ENCODE measurements at places on chromosomes 3 and 15.

DNA sequence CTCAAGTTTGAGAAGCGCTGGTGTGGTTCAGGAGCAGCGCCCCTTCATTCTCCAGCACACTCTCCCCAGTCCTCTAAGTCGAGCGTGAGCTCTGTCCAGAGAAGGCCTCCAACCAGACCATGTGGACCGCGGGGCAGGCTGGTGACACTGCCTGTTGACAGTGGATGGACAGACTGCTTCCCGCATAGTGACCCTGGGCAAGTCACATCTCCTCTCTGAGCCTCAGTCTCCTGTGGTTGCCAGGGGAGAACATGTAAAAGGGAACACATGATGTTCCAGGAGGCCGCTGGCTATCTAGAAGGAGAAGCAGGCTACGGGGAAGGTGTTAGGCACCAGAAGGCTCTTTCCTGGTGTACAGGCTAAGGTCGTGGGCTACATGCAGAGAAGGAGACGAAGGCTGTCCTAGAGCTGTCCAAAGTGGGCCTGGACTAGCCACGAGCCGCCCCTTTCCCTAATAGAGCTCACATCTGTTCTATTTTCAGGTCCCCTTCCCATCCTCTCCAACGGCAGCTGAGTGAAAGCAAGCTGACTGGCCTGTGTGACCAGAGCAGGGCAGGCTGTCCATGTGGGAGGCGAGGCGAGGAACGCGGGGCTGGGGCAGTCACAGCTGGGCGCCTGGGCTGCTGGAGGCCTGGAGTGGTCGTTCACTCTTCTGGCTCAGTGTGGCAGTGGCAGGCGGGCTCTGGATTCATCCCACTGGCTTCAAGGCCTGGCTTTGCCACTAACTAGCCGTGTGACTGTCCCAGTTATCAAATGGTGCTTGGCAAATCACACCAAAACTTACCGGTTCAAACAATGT, 11.1 kb downstream of the ISG20 start:
- DNase-seq, result no peak

DNA sequence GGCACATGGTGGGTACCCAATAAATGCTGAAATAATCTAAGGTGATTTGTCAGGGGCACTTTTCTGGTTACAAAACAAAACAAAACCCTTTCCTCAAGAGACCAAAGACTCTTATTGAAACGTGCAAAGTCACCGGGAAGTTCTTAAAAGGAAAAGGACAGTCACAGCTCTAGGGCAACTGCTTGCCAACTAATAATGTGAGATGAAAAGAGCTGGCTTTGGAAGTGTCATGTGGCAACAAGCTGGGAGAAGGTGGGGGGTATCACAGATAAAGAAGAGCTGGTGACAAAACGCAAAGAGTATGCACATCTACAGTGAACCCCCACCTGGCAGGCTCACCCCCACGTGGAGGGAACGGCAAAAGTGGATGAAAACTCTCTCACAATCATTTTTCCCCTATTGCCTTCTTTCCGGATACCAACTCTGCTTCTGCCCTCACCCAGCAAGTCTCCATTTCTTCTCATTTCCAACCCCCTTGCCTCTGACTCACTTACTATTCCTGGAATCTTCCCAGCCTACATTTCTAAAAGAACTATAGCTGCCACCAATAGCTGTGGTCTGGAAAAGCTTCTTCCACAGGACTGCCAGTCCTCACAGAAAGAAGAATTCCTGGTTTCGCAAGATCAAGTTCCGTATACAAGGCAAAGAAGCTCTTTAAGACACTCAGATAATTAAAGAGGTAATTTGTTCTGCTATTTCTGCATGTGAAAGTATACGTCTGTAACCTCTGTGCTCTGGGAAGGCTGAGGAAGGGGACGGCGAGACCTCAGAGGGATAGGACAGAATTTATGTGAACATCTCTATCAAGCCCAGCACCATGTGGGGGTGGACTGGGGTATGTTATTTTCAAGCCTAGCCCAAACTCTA, 21.8 kb upstream of the ANPEP start:
- DNase-seq, result no peak

DNA sequence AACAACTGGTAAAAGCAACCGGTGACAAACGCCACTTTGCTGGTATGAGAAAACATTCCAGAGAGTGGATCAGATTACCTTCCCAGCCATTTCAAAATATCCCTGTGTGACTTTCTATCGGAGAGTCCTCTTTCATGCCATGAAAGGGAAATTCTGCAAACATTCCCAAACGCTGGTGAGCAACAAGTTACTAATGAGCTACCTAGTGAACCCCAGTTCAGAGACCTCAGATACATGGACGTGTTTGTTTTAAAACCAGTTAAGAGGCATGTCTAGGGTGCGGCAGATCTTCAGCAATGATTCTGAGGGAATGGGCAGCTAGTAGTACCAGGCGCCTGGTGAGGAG, 418.2 kb upstream of the NR2F2 start:
- no peak for DNase-seq

DNA sequence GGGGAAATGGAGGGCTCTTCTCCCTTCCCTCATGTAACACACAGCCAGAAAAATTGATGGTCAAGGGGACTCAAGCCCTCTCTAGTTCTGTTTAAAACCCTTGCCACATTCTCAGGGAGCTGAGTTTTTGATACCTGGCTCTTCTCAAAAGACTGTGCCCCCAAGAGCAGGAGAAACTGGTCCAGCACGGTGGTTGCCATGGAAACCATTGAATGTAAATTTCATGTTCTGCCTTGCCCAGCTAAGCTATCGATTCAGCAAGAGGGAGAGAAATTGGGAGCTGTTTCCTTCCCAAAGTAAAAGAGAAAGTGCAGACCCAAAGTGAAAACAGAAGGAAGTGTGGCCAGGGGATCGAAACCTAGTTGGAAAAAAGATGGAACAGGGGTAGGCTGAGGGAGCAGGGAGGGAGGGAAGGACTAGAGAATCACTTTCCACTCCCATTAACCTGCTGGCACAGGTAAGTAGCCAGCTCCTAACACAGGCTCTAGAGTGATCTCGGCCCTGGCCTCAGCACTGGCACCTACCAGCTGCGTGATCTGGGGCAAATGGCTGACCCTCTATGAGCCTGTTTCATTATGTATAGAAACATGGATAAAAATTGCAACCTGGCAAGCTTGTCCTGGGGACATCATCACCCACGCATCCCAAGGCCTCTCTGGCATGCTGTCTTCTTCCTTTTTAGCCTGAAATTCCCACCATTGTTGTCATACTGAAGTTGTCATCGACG, 140.9 kb downstream of the TPRA1 start:
- no peak for DNase-seq

GRCh38 chr3:13044496-13045240, 28.6 kb downstream of the IQSEC1 start:
- no peak for DNase-seq

GRCh38 chr3:194384156-194384555, 14.6 kb upstream of the LRRC15 start:
- no peak for DNase-seq

GRCh38 chr3:159005137-159005536, 203.3 kb downstream of the MFSD1 start:
- DNase-seq, result no peak

DNA sequence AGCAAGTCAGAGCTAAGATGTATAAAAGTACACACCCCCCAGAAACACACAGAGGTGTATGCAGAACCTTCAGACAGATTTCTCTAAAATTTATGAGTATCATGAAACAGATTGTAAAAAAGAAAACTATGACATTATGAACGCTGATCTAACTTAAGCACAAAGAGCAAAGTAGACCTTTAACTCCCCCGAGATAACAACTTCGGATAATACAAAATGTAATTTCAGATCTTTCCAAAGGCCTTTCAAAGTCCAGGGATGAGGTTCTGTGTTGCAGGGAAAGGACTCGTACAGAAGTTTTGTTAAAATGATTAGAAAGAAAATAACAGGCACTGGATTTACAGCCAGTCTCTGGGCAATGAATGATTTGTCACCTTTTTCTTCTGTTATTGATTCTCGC, 92.8 kb upstream of the FGF12 start:
- DNase-seq, result no peak

- no peak for DNase-seq
Measured at GRCh38 chr3:12280357-12280806, 8.5 kb upstream of the PPARG start.

DNA sequence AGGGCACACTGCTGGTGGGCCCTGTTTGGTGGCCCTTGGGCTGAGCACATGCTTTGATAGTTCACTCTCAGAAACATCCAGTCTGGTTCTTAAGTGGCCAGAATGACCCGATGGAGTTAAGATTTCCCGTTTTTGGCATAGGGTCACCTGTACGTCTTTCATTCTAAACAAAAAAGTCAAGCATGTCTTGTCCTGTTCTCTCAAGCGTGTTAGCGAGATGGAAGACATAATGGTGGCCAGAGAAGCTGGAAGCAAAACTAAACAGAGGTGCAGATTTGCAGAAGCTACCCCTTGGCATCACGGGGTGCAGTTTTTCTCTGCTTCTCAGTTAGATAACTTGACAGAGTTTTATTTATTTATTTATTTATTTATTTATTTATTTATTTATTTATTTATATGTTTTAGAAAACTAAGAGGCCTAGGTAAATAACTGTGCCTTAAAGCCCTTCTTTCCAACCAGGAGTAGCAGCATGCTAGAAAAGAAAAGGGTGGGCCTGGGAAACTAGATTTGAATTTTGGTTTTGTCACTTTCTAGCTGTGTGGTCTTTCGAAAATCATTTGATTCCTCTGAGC, 63.0 kb downstream of the ST6GAL1 start:
- DNase-seq, result no peak

- DNase-seq, result no peak
Measured at GRCh38 chr3:58072052-58072762, 64.0 kb downstream of the FLNB start.

DNA sequence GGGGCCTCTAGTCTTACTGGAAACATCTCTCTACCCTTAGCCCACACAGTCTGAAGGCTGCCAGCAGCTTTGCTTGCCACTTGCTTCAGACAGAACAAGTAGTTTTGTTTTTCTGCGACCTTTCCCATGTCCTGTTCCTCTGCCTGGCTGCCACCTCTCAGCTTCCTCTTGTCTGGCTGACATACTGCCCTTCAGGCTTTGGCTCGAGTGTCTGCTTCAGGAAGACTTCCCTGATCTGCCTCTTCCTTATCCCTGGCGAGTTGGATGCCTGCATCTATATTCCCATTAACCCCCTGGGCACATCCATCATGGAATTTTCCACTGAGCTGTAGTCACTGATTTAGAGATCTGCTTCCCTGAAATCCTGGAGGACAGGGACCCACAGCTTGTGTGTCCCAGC, 25.1 kb upstream of the CPNE9 start:
- no peak for DNase-seq
